ENCODE measurements at places on chromosomes 6 and 20.
A peak's percentile ranks its signal among the peaks of the same experiment; 100 is the strongest.

GRCh38 chr6:117976030-117976651 is 69.1 kb downstream of the SLC35F1 start:
- DNase-seq, result peak; percentile 32

GRCh38 chr20:48933017-48933766 is 11.7 kb downstream of the ARFGEF2 start:
- no peak for DNase-seq

DNA sequence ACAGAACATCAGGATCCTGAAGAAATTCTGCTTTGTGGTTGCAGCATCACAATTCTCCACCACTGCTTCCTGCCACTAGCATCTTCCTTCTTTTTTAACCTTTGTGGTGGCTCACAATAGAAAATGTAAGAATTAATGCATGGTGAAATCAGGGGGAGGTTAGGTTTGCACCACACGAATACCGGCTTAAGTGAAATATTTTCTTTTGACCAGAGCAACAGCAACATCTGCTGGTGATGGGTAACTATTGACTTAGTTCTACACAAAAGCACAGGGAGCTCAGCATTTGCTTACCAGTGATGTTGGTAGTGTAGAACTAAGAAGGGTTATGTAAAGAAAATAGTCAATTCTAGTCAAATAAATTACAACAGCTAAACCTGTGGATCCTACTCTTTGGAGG is 280.5 kb downstream of the SYNE1 start:
- DNase-seq, result peak; percentile 78

DNA sequence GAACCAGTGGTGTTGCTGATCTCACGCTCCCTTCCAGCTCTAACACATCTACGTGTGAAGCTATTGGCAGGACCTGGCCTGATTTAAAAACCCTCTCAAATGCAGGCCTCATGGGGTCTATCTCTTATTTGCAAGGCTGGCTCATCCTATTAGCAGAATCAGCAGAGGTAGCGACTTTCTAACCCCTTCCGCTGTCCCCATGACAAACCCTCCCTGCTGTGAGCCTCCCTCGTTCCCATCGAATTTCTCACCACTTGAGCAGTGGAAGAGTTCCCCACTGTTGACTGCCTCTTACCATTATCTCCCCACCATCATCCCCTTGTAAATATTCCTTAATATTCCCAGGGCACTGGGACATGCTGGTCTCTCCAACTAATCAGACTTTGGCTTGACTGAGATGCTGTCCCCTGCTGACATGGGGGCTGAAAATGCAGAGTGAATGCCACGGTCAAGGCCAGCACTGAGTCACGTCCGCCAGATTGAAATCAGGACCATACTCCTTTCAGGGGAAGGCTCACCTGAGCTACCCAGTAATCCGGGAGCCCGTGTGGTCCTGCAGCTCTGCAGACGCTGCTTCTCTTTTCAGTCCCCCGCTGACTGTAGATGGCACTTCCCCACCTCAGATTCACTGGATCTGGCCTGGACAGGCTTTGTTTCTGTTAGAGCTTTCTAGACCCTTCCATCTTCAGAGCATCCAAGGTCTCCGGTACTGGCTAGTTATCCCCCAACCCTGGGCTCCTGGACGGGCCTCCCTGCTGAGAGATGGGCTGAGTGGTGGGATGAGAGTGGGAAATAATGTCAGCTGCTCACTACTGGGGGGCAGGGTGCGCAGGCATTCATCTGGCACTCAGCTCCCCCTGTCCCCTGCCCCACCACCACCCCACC is 23.1 kb downstream of the AAR2 start:
- no peak for DNase-seq

DNA sequence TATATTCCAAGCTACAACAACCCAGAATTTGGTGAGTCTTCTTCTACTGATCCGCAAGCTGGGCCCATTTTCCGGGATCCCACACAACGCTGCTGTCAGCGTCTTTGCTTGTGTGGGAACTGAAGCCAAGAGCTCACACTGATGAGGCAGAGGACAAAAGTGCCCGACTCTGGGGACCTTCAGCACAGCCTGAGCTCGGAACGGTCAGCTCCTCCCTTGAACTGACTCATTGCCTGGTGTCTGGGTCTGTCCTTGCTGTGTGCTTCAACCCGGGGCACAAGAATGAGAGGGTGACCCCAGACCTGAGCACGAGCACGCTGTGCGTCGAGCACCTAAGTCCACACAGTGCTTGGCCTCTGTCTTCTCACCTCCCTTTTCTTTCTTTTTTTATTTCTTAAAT is 33.5 kb downstream of the DACT2 start:
- DNase-seq, result no peak

Data from HuH-7 (cell line).